H54 (cell line): ENCODE measurements at places on chromosomes 7 and 10.

- DNase-seq: no peak
Measured at GRCh38 chr10:103879409-103879808, 24.0 kb upstream of the SH3PXD2A start.

DNA sequence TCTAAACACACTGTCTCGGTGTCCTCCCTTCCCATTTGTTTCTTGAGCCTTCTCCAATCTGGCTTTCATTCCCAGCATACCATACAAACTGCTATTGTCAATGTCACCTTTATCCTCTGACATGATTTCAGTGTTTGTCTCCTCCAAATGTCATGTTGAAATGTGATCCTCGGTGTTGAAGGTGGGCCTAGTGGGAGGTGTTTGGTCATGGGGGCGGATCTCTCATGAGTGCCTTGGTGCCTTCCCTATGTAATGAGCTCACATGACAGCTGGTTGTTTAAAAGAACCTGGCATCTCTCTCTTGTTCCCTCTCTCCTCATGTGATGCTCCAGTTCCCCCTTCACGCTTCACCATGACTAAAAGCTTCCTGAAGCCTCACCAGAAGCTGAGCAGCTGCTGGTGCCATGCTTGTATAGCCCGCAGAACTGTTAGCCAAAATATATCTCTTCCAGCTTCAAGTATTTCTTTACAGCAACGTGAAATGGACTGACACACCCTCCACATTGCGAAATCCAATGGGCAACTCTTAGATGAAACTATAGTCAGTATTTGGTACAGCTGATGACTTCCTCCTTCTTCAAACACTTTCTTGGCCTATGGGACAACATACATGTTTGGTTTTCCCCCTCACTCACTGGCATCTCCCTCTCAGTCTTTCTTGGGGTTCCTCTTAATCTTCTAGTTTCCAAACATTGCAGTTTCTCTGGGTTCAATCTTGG is 27.8 kb downstream of the RNLS start:
- no peak for DNase-seq

DNA sequence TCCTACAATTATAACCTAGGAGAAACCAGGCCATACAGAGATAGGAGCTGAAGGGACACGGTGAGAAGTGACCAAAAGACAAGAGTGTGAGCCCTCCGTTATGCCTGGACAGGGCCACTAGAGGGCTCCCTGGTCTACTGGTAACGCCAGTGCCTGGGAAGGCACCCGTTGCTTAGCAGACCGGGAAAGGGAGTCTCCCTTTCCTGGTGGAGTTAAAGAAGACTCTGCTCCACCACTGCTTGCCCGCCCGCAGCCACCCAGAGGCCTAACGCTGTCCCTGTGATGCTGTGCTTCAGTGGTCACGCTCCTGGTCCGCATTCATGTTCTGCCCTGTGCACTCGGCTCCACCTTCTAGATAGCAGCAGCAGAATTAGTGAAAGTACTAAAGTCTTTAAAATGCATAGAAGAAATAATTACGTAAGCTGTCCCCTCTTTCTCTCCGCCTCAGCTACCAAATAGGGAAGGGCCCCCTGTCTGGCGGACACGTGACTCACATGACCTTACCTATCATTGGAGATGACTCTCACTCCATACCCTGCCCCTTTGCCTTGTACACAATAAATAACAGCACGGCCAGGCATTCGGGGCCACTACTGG is 34.8 kb downstream of the GRID2IP start:
- DNase-seq: peak; percentile 83

- no peak for DNase-seq
Measured at GRCh38 chr10:123906296-123906695, 14.7 kb upstream of the CPXM2 start.

- no peak for DNase-seq
Measured at GRCh38 chr7:140214075-140214684, 37.4 kb upstream of the KDM7A start.
